Hepatocyte (in vitro differentiated cells): ENCODE measurements at places on chromosomes 1 and 21. TPM values are rescaled to one million over a fixed set of nuclear protein-coding genes. Genes with fewer than 3 reads are reported as not detected.

MYOC gene
- not detected in 2 replicates for total RNA-seq

ALX3 gene
- total RNA-seq = 0.27 and 1.6 TPM in 2 replicates

DNA sequence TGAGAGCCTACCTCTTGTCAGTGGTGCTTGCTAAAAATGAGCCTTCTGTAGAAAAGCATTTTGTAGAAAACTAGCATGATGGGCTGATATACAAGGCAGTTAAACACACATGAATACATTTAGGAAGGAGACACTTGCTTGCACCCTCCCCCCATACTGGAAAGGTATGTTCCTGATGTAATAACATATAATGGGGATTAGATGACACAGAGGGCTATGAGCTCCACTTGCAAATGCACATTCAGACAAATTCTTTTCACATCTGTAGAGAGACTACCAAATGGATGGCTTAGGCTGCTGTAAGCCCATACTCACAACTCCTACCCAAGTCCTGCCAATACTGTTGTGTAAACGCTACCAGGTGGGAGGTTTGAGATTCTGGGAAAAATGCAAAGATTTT is 634.0 kb downstream of the SMYD3 start:
- H3K27ac ChIP-seq = peak overlapping the region; percentile 93
- H3K27me3 ChIP-seq = no peaks in the 10 kb centered on the region
- DNase-seq = no peak
- peaks cover 54% of the 10 kb centered on the region for H3K4me1 ChIP-seq
- no peak overlapping the region for H3K4me3 ChIP-seq

DNA sequence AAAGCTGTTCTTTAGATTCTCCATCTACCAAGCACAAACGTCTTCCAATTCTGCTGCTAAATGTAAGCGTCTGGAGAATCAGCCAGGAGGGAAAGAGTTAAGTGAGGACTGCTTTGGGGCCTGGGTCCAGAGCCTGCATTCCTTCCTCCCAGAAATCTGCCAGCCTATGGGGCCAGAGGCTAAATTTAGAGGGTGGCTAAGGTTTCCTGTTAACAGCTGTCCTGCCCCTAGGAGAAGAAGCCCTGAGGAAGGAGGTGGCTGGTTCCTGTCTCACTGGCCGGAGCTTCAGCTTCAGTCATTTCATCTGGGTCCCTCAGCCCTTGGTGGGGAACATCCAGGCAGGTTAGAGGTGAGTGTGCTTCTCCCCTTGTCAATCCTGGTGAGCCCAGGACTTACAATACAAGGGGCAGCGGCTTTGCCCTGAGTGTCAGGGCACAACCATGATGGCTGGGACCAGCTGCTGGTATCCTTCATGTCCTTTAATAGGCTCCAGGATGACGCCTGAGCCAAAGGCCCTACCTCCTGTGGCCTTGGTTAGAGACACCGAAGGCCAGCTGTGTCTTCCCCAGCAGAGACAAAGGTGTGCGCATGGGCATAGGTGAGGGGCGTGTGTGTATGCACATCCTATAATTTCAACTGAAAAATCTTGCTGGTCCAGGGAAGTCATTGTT is at the start of gene STYXL2:
Gene STYXL2, plus strand, starts transcription at position 230 of the 671 bp plus-strand sequence. CDS start 775 bp downstream, outside the sequence.
- H3K27me3 ChIP-seq = no peaks in the 10 kb centered on the region
- H3K36me3 ChIP-seq = no peaks in the 10 kb centered on the region
- no peak within 1 kb of the TSS for H3K27ac ChIP-seq
- peaks cover 4% of the 10 kb centered on the region for H3K4me1 ChIP-seq

DNA sequence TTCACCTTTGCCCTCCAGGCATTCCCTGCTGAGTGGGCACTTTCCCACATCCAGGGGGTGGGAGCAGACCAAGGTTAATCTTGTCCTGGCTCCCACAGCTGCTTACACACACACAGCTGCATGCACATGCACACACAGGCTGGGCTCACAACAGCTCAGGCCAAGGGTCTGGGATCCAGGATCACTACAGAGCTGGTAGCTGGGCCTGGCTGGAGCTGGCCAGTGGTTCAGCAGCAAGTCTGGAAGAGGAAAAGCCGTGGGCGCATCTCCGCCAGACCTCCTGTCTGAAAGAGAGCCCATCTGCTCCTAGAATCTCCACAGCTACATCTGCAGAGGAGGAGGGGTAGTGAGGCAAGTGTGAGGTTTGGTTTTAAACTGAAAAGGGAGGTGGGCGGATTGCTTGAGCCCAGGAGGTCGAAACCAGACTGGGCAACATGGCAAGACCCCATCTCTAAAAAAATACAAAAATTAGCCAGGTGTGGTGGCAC is 3.8 kb downstream of the CDK18 start:
- H3K4me1 ChIP-seq = peaks cover 23% of the 10 kb centered on the region
- no peaks in the 10 kb centered on the region for H3K36me3 ChIP-seq
- no peak overlapping the region for H3K27ac ChIP-seq
- H3K27me3 ChIP-seq = no peaks in the 10 kb centered on the region

- H3K4me1 ChIP-seq = no peaks in the 10 kb centered on the region
- H3K27ac ChIP-seq = no peak overlapping the region
- no peak overlapping the region for H3K4me3 ChIP-seq
- H3K27me3 ChIP-seq = no peaks in the 10 kb centered on the region
- no peak for DNase-seq
Observed at GRCh38 chr1:118340928-118341910, 156.2 kb upstream of the SPAG17 start.

- H3K4me3 ChIP-seq = no peak overlapping the region
- no peaks in the 10 kb centered on the region for H3K36me3 ChIP-seq
- no peaks in the 10 kb centered on the region for H3K4me1 ChIP-seq
- no peak overlapping the region for H3K27ac ChIP-seq
Observed at GRCh38 chr1:238319957-238320356, 429.2 kb upstream of the ZP4 start.

GRCh38 chr1:180863158-180863775 is 49.4 kb upstream of the KIAA1614 start:
- H3K36me3 ChIP-seq = no peaks in the 10 kb centered on the region
- H3K27me3 ChIP-seq = no peaks in the 10 kb centered on the region
- DNase-seq = peak; percentile 54
- peaks cover 3% of the 10 kb centered on the region for H3K4me1 ChIP-seq
- H3K27ac ChIP-seq = no peak overlapping the region

DNA sequence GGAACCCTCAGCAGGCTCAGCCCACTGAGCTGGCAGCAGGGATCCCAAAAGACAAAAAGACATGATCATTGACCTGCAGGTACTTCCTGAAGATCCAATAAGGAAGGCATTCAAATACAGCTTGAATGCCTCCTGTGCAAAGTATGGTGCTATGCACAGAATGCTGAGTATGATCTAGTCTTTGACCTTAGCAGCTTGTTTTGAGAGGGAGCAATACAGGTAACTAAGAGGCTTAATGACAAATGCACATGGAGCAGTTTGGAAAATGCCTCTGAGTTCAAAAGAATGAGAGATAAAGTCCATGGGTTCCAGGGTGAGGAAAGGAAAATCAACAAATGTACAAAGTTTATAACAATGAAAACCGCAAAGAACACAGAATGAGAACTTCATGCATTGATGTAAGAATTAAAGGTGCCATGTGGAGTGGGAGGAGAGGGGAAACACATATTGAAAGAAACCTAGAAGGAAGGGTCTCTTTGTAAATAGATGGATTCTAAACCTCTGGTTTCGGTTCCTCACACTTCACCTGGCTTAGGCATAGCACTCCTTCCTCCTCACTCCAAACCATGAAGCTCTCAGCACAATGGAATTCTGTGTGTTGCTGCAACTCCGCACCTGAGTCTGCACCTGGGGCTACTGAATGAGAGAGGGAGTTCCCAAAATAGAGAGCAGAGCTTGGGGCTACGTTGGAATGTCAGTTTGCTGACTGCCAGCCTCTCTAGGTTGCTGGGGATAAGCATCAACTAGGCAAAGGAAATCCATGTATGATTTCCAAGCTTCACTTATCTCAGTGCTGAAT is 77.6 kb downstream of the PLXNA2 start:
- no peak for DNase-seq
- no peaks in the 10 kb centered on the region for H3K27me3 ChIP-seq
- no peak overlapping the region for H3K4me3 ChIP-seq
- no peak overlapping the region for H3K27ac ChIP-seq
- H3K4me1 ChIP-seq = peaks cover 23% of the 10 kb centered on the region
